ENCODE measurements at places on chromosomes 1 and 21. TPM values are rescaled to one million over a fixed set of nuclear protein-coding genes. Genes with fewer than 3 reads are reported as not detected.
A peak's percentile ranks its signal among the peaks of the same experiment; 100 is the strongest.

DNA sequence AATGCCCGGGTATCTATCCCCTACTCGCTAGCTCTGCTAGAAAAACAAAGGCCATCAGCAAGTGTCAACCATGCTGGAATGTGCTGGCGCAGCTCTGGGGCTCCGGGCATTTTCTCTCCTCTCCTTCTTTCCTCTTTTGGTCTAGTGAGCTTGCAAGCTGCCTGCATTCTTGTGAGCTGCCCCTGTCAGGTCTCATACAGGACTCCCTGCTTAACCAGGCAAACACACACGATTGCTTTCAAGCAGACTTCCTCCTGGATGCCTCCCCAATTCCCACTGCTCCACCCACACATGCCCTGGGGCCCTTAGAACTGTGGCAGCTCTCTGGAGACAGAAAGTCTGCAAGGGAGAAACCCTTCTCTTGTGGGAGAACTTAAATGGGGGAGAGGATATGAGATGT, 35.7 kb upstream of the SUCO start:
- peak; percentile 78 for DNase-seq

Gene DCDC2B
- not detected for total RNA-seq

Gene LAMC2
- 0.05 TPM for total RNA-seq

GRCh38 chr21:44024887-44025353, 12.8 kb downstream of the TRAPPC10 start:
- DNase-seq = no peak

DNA sequence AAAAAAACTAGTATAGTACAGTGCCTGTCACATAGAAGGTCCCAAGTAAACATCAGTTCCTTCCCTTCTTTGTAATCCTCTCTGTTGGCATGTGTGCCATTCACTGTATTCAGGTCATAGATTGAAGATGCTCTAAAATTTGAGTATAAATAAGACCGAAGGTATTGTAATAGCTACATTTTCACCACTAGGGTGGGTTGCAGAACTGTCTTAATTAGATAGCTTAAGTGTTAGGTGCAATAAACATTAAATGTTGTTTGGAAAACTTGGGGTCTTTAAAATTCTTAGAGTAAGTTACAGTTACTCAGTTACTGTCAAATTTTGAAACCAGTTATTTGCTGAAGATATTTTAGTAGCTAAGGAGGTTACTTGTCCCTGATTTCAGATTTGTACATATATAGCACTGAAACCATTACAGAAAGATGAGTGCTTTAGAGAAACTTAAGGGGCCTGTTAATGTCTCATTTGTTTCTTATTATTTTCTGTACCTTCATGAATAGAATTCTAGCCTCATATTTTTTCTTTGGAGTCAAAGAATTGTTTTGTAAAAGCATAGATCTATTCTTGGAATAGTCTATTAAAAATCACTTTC, 24.3 kb downstream of the PER3 start:
- DNase-seq = no peak

GRCh38 chr1:24108334-24109165, 3.4 kb downstream of the MYOM3 start:
- no peak for DNase-seq

Gene PRAMEF2
- not detected for total RNA-seq

DNA sequence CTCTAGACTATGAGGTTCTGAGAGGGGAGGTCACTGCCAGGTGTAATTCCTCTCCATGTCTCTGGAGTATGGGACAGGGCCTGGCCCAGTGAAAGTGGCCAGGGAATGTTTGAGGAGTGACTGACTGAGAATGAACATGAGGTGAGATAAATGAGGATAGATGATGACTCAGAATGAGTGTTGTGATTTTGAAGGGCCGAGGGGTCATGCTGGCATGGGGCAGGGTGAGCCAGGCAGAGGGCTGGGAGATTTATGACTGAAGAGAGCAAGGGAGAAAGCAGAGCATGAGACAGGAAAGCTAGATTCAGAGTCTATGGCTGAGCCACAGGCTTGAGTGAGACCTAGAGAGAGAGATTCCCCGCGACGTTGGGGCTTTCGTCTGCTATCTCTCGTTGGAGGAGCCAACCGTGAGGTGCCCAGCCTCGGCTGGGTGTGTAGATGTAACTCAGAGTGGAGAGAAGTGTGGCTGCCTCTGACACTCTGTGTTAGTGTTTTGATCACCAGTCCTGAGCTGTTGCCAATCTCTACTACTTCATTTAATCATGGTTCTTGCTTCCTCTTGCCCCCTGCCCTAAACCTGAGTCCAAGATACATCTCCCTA, 50.1 kb downstream of the FOXD2 start:
- no peak for DNase-seq

Gene ATP1A4
- not detected for total RNA-seq

Gene CAPZB
- total RNA-seq = 81.9 TPM

DNA sequence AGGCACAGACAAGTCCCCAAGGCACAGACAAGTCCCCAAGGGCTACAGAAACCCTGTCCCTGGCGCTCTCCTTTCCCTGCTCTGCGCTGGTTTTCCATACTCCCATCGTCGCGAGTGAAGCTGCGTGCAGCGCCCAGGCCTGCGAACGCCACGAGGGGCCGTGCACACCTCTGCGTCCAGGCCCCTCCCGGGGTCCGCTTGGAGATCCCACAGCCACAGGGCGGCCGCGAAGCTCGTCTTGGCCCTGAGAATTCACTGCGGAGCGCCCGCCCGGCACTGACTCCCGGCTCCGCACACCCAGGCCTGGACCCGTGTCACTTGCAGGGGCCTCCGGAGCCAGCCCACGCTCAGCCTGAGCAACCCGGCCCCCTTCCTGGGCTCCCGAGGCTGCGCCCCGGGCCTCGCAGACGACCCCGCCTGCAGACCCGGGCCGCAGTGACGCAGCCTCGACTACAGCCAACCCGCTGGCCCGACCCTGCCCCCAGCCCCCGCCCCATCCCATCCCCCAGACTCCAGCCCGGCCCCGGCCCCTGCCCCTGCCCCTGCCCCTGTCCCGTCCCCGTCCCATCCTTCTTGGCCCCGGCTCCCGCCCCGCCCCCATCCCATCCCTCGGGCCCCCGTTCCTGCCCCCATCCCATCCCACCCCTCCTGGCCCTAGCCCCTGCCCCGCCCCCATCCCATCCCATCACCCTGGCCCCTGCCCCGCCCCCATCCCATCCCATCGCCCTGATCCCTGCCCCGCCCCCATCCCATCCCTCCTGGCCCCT, 841 bp downstream of the POFUT2 start:
- no peak for DNase-seq

- no peak for DNase-seq
Measured at GRCh38 chr1:232057217-232057895, 430.8 kb downstream of the DISC1 start.

Gene TNFRSF1B
- 6.8 TPM for total RNA-seq

DNA sequence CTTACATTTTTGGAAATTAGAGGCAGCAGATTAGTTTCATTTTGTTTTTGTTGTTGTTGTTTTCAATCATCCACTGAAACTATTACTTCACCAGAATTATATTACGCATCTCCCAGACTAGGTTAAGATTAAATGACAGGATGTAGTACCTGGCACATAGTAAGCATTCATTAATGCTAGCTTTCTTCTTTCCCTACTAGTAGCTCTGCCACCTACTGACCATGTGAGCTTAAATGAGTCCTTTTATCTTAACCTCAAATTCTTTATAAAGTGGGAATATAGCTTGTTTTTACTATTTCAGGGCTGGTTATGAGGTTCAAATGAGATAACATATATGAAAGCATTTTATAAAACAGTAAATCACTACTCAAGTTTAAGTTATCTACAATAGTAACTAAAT, 10.2 kb upstream of the ASPM start:
- DNase-seq = no peak

Gene IFNGR2
- 67.1 TPM for total RNA-seq

All from SJCRH30 (cell line).